ENCODE measurements at places on chromosomes 11 and 22.
A peak's percentile ranks its signal among the peaks of the same experiment; 100 is the strongest.

DNA sequence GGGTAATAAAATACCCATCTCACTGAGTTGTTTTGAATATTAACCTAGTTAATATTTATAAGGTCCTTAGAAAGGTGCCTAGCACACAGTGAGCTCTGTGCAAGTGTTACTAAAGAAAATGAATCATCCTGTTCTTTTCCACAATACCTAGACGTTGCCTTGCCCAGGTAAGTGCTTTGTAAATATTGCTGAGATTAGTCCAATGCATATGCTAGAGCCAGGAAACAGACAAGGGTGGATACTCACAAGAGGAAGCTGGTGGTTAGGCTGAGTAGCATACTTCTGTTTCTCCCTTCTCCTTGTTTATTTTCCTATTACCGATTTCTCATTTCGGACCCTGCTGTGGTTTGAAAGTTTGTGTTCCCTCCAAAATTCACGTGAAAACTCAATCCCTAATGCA lies 58.1 kb upstream of the BARX2 start:
- no peak for DNase-seq

DNA sequence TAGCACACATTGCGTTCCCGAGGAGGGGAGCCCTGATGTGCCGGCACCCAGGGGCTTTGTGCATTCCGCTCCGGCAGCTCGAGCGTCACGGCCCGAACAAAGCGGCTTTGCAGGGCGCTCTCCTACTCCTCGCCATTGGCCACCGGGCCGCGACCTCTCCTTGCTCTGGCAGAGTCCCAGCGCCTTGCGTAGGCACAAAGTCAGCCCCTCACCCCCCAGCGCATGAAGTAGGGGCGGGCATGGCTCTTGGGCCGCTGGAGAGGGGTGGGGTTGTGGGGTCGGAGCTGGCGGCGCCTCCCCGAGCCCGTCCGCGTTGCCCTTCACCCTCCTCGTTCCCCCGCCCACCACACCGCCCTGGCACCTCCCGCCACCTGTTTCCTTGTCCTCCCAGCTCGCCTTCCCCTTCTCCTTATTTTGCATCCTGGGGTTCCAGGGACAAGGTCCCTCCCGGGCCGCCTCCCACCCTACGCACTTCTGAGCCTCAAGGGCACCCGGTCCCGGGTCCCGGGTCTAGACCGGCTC lies 753 bp upstream of the PPARA start:
- peak; percentile 24 for DNase-seq

DNA sequence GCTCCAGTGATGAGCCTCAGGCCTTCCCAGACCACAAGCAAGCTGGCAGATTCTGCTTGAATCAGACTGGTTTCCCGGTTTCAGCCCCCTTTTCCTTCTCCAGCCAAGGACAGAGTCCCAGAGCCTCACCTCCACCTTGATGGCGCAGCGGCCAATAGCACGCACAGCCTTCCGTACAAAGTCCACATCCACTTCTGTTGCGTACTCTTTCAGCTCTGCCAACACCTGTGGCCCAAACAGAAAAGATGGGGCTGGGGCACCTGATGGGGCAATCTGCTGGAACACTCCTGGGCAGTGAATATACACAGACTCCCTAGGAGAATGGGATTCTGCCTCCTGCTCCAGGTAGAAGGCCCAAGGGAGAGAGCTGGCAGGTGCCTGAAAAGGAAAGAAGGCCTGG lies 35.5 kb upstream of the RASL10A start:
- DNase-seq, result no peak

DNA sequence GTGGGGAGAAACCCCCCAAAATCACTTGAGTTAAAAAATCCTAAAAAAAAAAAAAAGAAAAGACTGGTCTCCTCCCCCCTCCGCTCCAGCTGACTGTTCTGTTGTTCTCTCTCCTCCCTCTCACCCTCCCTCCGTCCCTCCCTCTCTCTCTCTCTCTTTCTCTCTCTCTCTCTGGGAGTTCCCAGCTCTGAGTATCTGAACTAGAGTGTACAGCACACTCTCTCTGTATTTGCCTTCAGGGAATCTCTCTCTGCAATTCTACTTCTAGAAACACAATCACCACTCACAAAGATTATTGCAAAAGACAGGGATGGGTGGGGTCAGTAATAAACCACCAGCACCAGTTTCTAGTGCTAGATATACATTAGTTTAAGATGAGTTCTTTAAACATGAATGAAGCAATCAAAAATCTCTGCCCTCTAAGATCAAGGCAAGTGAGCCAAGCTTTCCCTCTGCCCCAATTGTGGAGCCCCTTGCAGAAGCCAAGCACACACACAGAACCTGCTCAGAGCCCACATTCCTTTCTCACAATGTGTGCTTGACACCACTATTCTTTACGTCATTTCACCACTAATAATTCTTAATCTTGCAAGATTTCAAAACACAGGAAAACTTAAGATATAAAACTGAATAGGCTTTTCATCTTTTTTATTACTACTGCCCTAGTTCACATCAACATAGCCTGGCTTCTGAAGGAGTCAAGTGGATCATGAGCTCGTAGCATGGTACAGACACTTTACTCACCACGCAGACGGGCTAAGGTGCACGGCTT lies 133.5 kb downstream of the RBFOX2 start:
- DNase-seq, result no peak

DNA sequence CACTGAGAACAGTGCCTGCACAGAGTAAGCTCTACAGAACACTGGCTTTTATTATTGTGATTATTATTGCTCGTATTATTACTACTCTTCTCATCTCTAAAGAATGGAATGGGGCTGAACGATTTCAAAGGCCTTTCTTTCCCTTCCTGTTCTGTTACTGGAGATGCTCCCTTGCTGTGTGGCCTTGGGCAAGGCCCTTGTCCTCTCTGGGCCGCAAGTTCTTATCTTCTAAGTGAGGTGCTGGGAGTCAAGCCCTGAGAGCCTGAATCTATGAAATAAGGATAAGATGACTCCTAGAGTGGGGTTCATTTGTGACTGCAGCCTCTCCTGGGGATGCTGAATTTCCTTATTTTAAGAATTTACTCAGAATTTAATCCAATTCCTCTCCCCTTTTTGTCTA lies 113.5 kb downstream of the FBXO7 start:
- DNase-seq, result no peak

GRCh38 chr11:71279916-71280645 lies 27.7 kb upstream of the SHANK2 start:
- DNase-seq, result no peak

- DNase-seq, result no peak
These were observed 152.0 kb upstream of the TBCEL start for GRCh38 chr11:120871924-120872323.

DNA sequence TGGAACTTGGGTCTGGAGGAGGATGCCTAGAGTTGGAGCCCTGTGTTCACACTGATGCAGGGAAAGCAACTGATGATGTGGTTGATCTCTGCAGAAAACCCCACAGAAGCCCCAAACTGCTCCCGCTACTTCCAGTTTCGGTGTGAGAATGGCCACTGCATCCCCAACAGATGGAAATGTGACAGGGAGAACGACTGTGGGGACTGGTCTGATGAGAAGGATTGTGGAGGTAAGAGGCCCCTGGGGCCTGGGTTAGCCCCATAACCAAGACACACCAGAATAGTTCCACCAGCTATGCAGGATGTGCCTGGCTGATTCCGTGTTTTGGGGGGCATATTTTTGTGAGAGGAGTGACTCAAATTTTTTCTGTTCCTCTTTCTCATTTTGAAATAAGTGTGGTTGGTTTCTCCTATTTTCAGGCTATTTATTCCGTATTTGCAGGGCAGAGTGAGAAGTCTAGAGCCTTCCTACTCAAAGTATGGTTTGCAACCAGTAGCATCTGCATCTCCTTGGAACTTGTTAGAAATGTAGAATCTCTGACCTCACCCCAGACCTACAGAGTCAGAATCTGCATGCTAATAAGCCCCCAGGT lies 137.3 kb upstream of the SORL1-AS1 start:
- DNase-seq, result no peak

DNA sequence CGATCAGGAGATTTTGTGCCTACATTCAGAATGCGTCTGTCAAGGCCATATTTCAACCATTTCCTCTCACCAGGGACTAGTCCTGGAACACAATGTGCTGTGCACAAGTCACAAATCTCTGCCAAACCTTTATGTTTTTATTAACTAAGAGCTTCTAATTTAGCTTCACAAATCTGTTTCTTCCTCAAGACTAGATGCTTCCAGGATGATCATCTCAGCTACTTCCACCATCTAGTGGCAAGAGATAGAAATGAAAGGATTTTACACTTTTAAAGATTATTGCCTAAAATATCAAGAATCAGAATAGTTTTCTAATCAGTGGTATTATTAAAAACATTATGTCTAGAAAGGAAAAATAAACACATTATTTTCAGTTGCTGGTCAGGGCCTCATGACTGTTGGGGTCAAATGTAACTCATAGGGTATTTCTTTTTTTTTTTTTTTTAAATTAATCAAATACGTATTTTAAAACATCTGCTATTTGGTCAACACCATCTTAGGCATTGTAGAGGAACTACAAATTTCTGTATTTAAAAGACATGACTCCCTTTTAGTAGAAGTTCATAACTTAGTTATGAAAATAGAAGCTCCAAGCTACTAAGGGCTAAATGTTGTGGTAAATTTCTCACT lies 1102.6 kb downstream of the DLG2 start:
- DNase-seq, result no peak

GRCh38 chr22:20205964-20206708 lies 55.3 kb upstream of the CCDC188 start:
- DNase-seq, result peak; percentile 68

DNA sequence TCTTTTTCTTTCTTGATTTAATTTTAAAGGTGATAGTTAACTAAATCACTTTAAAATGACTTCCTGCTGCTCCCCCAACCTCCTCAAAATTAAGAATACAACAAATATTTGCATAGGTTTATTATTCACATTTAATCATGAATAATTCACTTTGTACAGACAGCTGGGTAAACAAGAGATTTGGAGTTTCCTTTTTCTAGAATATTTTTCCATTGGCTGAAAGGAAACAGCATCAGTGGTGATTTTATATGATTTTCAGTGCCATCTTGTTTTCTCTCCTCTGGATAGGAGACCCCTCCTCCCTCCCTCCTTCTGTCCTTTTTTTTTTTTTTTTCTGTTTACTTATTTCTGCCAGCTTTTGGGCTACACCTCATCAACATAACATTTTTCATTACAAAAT lies 60.5 kb downstream of the LIF start:
- no peak for DNase-seq

DNA sequence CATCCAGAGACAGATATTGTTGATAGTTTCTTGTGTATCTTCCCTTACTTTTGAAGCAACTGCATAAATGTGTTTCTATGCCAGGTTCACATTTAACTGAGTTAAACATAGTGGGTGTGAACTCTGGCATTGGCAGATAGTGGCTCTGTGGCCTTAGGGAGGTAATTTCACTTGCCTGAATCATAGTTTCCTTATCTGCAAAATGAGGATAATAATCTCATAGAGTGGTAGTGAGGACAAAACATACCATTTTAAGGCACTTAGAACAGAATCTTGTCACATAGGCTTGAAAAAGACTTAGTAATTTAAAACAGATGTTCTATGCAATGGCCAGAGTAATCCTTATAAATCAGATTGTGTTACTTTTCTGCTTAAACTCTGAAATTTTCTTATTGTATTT lies 56.4 kb upstream of the SYN3 start:
- DNase-seq, result no peak

- no peak for DNase-seq
These were observed 47.2 kb downstream of the LRRC32 start for GRCh38 chr11:76623171-76623883.

DNA sequence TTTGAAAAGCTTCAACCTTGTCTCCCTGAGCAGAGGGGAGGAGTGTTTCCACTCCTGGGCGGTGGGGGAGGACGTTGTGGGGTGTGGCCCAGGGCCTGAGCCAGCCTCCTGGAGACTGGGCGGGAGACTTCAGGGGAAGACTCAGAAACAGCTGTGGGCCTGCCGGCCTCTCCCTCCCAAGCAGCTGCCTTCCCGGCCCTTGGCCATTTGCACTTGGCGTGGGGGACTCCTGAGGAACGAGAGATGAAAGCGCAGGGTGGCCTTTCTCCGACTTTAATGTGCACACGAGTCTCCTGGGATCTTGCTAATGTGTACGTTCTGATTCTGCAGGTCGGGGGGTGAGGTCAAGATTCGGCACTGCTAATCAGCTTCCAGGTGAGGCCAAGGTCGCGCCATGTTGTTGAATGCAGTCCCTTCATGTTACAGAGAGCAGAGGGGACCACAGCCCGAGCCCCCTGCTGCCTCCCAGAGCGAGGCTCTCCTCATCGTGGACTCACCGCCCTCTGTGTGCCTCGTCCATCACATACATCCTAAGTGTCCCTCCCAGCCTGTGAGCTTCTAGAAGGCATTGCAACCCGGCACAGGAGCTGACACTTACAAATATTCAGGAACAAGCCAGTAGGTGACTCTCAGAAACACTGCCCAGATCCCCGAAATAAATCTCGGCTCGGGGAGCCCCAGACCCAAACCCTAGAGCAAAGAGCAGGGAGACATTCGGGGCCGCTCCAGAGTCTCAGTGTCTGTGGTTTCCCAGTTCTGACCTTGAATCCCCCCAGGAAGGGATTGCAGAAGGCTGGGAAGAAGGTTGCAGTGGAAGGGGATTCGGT lies 7.7 kb downstream of the LIF start:
- DNase-seq, result no peak

DNA sequence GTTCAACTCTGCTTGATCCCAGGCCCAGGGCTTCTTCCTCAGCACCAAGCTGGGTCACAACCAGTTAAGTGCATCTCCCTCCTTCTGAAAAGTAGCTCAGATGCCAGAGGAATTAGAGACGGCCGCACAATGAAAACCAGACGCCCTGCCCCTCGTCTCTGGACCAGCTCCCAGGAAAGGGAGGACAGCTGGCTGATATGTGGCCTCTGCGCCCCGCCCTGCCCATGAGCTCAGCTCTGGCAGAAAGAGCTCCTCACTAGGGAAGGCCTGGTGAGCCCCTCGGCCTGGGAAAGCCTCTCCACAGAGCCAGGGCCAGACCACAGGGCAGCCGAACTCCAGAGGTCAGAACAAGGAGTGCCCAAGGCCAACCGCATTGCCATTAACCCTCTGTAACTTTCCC lies 18.1 kb upstream of the SCGB1A1 start:
- DNase-seq, result no peak

All from CD4-positive, alpha-beta T cell treated with Interleukin-4 for 4 hours (primary cell).